ENCODE measurements at places on chromosomes 1 and 21.

DNA sequence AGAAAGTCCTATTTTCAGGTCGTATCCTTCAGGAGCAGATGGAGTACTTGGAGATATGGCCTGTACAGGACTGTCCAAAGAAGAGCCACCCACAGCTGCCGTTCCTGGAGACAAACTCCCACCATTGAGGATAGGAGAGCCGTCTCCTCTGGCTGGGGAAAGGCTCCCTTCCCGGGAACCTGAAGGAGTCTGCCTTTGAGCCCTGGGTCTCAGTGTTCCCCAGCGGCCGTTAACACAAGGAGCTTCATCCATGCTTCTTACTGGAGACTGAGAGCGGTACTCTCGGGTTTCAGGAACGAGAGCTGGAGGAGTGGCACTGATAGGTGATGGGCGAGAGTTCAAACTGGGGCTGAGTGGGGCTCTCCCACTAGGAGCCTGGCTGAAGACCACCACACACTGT is 14.4 kb upstream of the CPLANE2 start:
- DNase-seq, result no peak

GRCh38 chr1:206911064-206911663 is 10.6 kb downstream of the FCMR start:
- peak; percentile 73 for DNase-seq

DNA sequence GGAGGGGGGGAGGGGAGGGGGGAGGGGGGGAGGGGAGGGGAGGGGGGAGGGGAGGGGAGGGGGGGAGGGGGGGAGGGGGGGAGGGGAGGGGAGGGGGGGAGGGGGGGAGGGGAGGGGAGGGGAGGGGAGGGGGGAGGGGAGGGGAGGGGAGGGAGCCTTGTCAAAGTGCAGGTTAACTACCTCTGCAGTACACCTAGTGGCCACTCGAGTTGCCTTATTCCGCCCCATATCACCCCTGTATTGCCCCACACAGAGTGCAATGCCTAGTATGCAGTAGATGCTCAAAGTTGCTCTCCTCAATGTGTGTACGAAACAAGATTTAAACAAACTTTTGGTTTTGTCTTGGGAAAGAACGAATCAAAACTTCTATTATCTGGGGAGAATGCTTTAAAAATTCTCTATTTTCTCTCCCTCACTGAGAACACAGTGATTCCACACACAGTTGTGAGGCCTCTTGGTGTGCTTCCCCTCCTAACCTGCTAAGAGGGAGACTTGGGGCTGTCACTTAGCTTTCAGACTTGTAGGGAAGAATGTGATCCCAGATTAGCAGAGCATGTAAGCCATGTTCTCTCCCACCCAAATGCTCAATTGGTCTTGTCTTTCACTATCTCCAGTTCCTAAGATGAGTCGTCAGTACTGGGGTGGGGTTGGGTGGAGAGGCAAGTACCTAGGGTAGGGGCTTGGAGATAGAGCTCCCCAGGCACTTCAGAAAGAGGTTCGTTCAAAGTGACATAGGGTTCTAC is 79.7 kb upstream of the MAP10 start:
- no peak for DNase-seq

GRCh38 chr1:93552741-93553455 is 105.0 kb downstream of the FNBP1L start:
- DNase-seq, result no peak

GRCh38 chr1:174159252-174160108 is at the start of gene RABGAP1L:
Gene RABGAP1L (plus strand): TSS chr1:174159520.
- peak; percentile 96 for DNase-seq

DNA sequence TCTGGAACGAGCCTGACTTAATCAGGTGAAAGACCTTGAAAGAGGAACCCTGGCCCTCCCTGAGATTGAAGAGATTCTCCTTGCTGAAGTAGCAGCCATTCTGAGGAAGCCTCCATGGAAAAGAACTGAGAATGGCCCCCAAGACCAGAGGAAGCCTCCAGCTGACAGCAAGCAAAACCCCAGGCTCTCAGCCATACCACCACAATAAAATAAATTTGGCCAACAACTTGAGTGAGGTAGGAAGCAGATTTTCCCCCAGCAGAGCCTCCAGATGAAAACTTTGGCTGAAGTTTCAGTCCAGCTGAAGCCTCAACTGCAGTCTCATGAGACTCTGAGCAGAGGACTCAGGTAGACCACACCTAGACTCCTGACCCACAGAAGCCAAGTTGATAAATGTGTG is 34.0 kb upstream of the SLAMF9 start:
- no peak for DNase-seq

DNA sequence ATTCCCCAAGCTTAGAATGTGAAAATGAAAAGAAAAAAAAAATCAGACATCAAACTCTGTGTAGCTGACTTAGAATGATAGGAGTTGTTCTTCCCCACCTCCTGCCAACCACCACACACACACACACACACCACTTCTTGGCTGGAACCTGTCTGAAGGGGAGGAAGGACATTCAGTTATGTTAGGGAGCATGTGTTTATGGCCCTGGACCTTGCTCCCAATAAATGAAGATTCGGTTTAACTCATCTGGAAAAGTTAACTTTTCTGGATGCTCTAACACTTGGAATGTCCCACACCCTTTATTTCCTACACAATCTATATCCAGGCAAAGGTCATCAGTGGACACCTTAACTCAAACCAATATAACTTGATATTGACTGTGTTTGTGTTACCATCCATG is 112.4 kb downstream of the DAB1 start:
- no peak for DNase-seq

GRCh38 chr1:94768036-94768435 is 52.1 kb upstream of the SLC44A3 start:
- DNase-seq, result no peak

DNA sequence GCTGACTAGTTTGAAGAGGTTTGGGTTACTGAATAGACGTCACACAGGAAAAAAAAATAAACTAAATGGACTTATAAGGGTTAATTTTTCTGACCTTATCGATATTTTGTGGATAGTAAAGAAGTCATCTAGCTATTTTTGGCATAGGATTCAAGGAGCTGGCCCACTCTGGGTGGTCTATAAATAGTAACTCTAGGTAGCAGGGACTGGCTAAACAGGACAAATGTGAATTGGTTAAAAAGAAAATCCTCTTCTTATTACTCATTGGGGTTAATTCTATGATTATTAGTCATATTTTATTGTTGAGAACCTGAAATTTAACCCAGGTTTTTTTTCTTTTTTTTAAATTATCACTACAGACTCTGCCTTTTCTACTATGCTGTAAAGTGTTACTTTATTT is 61.7 kb downstream of the ATF6 start:
- no peak for DNase-seq

DNA sequence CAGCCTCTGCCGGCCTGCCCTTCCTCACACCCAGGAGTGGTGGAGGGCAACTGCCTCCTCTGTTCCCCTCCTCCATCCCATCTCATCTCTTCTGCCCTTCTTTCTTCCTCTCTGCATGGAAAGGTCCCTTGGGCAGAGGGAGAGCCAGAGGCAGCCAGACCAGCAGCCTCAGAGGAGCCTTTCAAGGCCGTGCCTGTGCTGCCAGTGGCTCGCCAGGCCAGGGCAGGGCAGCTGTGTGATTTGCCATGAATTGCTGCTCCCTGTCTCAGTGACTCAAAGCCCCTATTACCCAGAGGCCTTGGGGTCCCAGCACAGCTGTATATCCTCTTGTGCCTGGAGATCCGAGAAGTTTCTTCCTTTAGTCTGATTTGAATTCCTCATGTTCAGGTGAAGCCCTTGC is 21.9 kb downstream of the TMCC2 start:
- DNase-seq, result no peak

DNA sequence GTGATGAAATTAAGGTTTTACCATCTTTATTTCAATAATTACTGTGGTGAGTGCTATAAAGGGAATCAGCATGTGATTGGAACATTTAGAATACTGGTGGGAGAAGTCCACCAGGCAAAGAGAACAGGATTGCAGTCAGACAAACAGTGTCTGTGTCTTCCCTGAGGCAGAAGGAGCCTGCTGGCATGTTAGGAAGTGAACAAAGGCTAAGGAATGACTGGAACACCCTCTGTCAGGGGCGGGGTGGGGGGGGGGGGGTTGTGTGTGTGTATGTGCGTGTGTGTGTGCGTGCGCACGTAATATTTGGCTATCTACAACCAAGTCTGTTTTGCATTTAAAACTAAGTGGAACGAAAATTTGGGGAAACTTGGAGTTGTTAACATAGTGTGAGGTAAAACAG is 30.2 kb downstream of the SRRM1 start:
- DNase-seq, result no peak

- DNase-seq, result no peak
These were observed 1.9 kb downstream of the PSMG1 start for GRCh38 chr21:39181205-39181818.

DNA sequence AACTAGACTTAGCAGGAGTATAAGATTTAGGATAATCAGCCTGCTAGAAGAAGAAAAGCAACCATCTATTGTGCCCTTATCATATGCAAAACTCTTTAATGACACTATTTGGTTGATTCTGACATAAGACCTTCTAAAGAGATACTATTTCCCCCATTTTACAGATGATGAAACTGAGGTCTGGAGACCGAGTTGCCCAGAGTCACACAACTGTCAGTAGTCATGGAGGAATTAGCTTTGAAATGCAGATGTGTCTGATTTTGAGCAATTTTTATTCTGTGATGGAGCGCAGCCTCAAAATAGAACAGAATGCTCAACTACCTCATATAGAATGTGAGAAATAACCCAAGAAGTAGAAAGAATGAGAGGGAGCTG is 69.0 kb downstream of the CD58 start:
- no peak for DNase-seq

GRCh38 chr1:25740071-25740470 is 59.9 kb upstream of the SELENON start:
- DNase-seq, result no peak

GRCh38 chr1:16142383-16142995 is 13.4 kb downstream of the EPHA2 start:
- DNase-seq, result no peak

DNA sequence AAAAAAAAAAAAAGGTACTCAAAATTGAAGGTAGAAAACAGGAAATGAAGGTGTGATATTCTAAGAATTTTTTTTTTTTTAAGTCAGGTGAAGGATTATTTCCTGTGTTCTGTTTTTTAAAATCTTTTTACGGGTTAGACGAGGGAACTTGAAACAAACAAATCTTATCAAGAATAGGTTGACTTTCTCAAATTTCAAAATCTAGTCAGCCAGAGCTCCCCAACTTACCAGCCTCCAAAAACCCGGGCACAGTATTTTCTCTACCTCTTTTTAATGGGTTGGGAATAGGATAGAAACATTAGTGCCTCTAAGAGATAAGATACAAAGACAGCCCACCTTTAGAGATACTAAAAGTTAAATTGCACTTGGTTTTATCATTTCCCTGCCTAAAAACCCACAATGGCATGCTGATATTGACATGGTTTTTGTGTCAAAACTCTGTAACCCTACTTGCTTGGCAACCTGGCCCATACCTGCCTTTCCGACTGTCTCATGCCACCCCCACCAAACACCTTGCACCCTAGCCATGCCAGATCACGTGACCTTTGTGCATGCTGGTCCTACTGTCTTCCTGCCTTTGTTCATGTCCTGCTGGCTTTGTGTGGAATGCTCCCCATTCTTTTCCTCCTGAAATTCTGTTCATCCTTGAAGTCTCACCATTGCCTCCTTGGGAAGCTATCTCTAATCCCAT is 4.2 kb downstream of the RCAN3 start:
- no peak for DNase-seq

Data from B cell (primary cell).